Mammary epithelial cell (primary cell): ENCODE measurements at places on chromosomes 12 and 14.

DNA sequence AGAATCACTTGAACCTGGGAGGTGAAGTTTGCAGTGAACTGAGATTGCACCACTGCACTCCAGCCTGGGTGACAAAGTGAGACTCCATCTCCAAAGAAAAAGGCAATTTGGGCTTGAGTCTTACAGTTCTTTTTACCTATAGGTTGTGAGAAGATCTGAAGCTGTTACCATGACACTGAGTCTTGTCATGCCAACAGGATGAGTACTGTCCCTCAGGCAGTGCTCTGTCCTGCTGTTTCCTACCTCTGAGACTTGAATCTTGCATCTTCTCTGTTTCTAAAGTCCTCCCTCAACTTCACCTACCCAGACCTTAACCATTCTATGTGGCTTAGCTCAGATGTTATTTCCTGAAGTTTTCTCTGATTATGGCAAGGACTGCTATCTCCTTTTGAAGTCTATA, 400.8 kb upstream of the PRICKLE1 start:
- peak; percentile 18 for DNase-seq

DNA sequence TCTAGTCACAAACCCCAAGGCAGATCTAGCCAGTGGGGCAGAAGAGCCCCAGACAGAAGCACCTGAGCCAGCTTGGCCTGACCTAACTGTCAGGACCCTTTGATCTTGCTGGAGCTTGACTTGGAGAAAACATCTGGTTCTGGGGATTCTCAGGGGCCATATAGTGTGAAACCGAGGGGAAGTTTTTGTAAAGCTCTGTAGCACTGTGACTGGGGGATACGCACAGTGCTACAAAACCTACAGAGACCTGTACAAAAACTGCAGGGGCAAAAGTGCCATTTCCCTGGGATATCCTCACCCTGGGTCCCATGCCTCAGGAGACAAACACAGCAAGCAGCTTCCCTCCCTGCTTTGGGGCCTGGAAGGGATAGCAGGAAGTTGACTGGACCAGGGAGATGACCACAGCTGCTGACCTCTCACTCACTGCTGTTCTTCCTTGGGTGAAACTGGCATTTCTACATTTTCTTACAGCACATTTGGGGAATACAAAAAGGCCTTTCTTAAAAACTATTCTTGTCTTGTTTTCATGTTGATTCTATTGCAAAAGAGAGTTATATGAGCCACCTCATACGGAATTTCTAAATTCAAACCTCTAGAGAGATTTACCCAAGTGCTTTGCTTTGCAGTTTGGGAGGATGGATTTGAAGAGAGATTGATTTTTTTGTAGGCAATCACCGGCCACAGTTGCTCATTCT, 140.0 kb downstream of the DAD1 start:
- peak; percentile 21 for DNase-seq

- DNase-seq: no peak
Measured at GRCh38 chr14:79443602-79444001, 767.7 kb downstream of the DIO2 start.

DNA sequence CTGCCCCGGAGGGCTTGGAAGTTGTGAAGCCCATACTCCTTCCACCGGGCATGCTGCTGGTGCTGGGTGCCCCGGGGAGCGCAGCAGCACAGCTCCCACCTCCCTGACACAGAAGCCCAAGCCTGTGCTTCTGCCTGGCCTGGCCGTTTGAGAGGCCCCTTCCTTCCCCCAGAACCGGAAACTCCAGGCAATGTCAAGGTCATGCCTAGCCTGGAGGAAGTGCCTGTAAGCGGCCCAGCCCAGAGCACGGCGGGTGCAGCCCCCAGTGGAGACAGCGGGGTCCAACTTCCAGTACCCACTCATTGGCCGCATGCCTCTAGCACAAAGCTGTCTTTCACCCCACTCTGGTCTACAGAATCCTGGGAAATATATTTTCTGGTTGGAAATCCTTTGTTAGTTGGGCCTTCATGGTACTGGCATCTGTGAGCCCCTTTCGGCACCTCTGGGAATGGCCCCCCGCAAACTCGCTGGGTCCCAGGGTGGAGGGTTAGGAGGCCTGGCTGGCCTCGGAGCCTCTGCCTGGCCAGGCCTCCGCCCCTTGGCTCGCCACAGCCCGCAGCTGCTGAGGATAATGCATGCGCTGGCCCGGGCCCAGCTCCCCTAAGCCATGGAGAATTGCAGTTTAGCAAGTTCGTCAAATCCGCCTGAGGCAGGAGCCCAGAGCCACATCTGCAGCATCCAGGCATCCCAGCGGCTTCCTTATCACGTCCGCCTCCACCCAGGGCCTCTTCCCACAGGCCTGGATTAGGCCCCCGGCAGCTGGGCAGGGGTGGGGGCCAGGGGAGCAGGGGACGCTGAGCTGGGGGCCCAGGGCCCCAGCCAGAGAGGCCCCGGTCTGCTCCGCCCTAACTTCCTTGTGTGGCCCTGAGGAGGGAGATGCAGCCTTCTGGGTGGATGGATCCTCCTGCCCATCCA, 48.9 kb upstream of the DLK1 start:
- DNase-seq: no peak

DNA sequence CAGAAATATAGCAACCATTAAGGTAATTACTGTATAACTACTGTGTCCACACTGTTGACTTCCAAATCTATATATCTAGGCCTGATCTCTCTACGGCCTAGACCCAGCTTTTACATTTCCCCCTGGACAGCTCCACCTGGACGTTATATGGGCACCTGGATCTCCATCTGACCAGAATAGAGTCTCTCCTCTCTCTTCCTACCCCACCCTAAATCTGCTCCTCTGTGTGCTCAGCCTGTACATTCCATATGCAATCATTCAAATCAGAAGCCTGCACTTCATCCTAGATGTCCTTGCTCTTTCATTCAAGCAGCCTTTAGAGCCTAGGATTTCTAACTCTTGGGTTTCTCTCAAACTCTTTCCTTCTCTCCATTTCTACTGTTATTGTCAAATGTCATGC, 255.0 kb downstream of the PAX9 start:
- no peak for DNase-seq

- DNase-seq: no peak
Measured at GRCh38 chr12:24731596-24731995, 217.3 kb downstream of the BCAT1 start.

GRCh38 chr12:2256915-2257314, 204.1 kb downstream of the CACNA1C start:
- DNase-seq: no peak

- no peak for DNase-seq
Measured at GRCh38 chr14:84976805-84977204, 553.1 kb upstream of the FLRT2 start.

GRCh38 chr12:27806259-27806658, 26.2 kb upstream of the MANSC4 start:
- no peak for DNase-seq

GRCh38 chr14:58565832-58566231, 71.9 kb upstream of the DACT1 start:
- no peak for DNase-seq
